ENCODE measurements at places on chromosomes 3 and 15.

GRCh38 chr3:46742992-46743585 is 25.4 kb upstream of the PRSS50 start:
- DNase-seq, result no peak

DNA sequence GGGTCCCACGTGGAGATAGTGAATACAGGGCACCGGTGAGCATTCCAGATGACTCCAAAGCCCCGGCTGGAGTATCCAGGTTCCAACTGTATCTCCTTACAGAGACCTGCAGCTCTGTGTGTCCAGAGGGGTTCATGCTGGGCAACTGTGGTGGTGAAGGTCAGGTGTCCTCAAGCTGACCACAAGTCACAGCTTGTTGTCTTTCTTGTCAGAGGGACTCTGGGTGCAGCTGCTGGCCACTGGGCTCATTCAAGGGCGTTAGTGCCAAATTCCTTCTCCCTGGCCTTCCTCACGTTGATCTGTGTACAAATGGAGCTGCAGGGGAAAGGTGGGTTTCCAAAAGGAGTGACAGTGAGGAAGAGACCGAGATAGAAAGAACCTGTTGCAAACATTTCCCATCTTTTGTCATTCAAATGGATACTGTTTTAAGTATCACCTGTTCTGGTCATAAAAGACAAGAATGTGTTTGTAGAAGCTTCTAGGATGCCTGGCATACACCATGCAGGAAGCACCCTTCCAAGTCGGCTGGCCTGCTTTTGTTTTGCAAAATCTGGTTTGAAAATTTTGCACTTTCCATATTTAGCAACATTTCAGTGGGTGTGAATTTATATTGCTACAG is 52.5 kb downstream of the CEMIP start:
- DNase-seq, result no peak

- no peak for DNase-seq
Measured at GRCh38 chr15:28960979-28961378, 75.2 kb downstream of the APBA2 start.

DNA sequence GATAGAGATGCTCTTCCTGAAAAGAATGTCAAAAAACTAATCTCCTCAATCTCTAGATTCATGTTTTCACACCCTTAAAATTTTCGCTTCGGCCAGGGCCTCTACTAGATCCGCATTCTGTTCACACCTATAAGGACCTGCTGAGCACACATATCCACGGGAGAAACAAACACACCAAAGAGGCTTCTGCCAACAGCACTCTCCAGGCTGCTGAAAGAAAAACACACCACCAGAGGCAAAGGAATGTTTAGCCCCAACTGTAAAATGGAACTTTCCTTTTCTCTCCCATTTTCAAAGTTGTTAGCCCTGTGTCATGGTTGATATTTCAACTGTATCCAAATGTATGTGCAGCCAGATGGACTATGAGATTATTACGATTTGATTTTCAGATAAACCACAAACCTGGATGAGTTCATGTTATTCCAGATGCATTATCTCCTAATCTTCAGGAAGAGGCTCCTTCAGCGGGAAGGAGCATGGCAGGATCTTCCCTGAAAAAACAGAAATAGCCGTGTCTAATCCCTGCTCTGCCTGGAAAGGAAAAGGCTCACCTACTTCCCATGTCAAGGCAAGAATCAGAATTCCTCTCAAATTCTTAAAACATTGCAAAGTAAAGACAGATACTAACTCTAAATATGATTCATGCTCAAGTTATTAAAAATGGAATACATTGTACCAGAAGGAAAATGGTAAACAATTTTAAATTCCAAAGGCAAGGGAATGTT is 442.7 kb upstream of the NR2F2 start:
- no peak for DNase-seq

GRCh38 chr3:159448902-159449301 is 539.7 kb upstream of the IL12A start:
- no peak for DNase-seq

DNA sequence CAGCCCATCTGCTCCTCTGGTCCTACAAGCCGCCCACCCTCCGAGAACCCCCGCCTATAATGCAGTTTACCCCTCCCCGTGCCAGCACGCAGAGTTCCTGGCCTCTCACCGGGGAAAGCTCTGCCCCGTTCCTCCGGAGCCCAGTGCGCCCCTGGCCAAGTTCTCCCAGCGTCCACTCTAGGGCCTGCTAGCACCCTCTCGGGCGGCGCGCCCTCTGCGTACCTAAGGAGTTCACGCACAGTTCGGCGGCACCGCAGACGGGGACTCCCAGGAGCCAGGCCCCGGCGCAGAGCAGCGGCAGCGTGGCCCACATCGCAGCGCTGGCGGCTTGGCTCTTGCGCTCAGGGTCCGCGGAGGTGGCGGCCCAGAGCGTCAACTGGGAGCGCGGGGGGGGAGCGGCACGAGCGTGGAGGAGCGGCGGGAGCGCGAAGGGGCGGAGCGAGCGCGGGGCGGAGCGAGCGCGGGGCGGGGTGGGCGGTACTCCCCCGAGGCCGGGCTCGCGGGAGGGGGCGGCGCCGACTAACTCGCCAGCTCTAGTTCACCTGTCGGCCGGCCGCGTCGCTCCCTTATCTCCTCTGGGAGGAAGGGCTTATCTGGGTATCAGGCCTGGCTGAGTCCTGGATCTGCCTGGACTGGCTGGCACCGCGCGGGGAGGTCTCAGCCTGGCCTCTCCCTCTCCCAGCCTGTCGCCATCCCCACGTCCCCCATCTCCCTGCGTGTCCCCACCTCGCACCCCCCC is at the start of gene CTSH:
CTSH (minus strand) TSS at position 378 of the 739 bp plus-strand sequence; CDS start at position 313, 65 bp downstream.
- peak; percentile 97 for DNase-seq

- DNase-seq, result no peak
Measured at GRCh38 chr15:91216000-91216399, 115.9 kb downstream of the SV2B start.

DNA sequence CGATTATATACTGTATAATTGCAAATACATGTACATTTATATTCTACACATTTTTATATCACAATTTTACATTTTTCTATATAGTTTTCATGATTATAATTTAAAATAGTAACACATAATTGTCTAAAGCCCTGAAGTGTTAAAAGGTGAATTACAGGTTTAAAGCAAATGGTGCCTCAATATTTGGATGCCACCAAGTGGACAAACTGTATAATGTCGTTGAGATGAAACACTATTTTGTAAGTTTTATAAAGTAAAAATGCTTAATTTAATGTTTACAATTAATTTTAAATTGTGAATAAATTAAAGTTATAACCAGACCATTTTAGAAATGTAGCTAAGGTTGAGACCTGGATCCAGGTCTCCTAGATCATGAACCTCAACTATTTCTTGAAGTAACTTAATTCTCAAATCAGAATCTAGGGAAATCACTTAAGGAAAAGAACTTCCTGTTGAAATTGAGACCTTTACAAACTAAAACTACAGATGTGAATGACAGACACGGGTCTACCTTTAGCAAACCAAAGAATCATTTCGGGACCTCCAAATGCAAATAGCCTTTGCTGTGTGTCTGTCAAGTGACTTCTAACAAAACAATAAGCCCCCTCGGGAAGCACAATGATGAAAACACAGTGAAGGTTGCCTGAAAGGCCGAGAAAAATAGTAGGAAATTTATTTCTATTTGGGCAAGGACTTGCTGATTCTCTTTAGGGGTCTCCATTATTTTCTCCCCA is 37.8 kb downstream of the EHHADH start:
- DNase-seq, result no peak

GRCh38 chr3:94234177-94234788 is 171.4 kb downstream of the NSUN3 start:
- DNase-seq, result no peak

DNA sequence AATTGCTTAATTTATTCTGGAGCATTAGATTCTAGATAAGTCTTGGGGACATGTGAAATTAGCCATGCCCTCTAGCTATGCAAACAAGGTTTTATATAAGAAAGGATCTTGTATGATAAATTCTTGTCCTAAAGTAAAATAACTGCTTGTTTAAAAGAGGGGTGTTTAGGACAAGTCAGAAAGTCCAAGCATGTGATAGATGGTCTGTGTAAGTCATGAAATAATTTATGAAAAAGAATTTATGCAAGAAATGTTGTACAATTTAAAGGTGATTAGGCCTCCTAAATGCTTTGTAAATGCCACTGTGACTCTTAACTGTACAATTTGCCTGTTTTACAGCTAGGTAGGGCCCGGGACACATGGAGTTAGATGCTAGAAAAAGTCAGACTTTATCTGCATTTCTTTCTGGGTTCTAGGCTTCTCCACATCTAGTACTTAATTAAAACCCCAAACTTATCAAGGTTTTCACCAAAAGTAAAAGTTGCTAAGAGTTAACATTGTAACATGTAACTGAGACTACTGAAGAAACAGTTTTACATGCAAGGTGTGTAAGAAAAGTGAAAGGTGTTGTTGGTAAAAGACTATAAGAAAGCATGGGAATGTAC is 13.2 kb downstream of the LINS1 start:
- DNase-seq, result no peak

GRCh38 chr15:67783303-67783702 is 42.0 kb upstream of the SKOR1 start:
- DNase-seq, result no peak

- no peak for DNase-seq
Measured at GRCh38 chr3:72633534-72633933, 214.7 kb downstream of the SHQ1 start.

GRCh38 chr3:174776123-174776522 is 83.0 kb upstream of the NAALADL2 start:
- no peak for DNase-seq

- DNase-seq, result no peak
Measured at GRCh38 chr3:57557085-57557537, 1.0 kb downstream of the PDE12 start.

DNA sequence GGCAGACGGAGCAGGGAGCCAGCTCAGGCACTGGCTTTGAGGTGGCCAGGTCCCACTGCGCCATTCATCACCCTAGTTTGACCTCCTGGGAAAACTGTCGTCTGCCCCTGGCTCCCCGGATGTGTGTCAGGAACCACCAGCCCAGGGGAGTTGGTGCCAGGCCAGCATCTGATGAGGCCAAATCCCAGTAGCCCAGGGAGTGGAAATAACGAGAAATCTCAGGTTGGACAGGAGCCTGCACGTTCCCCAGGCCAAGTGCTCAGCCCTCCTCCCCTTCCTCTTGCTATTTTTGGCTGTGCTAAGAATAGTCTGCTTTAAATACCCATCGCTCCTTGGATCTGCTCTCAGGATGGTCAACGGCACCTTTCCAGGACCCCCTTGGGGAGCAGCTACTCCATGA is 93.1 kb upstream of the RPL32 start:
- DNase-seq, result no peak

DNA sequence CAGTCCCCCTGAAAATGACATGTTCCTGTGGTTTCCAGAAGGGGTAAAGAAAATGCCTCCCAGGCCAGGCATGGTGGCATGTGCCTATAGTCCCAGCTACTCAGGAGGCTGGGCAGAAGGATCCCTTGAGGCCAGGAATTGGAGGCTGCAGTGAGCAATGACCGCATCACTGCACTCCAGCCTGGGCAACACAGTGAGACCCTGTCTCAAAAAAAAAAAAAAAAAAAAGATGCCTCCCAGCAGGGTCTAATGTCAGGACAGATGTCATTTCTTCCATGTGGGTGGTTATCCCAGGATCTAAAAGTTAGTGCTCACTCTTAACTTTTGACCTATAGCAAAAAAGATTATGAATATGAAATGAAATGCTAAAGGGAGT is 13.4 kb downstream of the LCMT2 start:
- no peak for DNase-seq

DNA sequence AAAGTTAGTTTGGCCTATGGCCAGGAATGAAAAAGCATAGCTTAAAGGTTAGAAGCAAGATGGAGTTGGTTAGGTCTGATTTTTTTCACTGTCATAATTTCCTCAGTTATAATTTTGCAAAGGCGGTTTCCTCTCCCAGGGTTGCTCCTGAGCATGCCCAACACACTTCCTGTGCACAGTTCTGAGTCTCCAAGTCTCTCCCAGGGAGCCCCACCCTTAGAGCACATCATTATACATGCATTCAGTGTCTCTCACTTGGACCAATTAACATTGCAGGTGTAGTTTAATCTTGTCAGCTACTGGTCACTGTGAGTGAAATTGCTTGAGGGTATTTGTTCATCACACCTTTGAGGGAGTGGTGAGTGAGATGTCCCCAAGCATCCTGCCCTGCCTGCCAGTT is 96.0 kb upstream of the ATP10A start:
- no peak for DNase-seq

- DNase-seq, result no peak
Measured at GRCh38 chr15:87357637-87358313, 898.8 kb downstream of the NTRK3 start.

GRCh38 chr3:94256888-94257813 is 194.3 kb downstream of the NSUN3 start:
- no peak for DNase-seq

GRCh38 chr3:33092496-33093254 is 4.3 kb downstream of the GLB1 start:
- no peak for DNase-seq

DNA sequence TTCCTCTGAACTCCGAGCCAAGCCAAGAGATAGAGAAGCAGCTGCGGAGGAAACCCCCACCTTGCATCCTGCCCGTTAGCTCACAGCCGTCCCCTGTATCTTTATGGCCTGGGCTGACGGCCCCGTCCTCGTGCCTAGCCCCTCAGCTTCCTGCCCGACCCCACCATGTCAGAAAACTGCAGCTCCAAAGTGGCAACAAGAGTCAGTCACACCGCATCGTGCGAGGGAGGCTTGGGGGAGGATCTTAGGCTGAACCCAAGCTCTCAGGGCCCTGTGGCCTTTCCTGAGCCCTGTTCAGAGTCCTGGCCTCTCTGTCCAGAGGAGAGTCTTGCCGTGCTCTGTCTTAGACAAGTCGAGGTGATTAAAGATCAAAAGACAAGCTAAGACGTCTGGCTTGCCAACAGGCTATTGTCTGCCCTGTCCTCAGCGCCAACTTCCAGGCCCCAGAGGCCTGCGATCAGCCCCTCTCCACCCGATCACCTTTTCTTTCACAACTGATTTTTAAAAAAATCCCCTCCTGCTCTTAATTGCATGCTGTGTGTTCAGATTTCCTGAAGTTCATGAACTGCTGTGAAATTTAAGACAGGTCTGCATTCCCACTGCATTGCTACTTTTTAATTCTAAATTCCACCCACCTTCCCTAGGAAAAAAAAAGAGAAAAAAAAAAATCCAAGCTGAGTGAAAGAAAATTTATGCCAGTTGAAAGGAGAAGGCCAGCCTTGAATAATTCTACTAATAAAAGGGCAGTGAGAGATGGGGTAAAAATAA is 89.7 kb upstream of the WNT5A start:
- no peak for DNase-seq

DNA sequence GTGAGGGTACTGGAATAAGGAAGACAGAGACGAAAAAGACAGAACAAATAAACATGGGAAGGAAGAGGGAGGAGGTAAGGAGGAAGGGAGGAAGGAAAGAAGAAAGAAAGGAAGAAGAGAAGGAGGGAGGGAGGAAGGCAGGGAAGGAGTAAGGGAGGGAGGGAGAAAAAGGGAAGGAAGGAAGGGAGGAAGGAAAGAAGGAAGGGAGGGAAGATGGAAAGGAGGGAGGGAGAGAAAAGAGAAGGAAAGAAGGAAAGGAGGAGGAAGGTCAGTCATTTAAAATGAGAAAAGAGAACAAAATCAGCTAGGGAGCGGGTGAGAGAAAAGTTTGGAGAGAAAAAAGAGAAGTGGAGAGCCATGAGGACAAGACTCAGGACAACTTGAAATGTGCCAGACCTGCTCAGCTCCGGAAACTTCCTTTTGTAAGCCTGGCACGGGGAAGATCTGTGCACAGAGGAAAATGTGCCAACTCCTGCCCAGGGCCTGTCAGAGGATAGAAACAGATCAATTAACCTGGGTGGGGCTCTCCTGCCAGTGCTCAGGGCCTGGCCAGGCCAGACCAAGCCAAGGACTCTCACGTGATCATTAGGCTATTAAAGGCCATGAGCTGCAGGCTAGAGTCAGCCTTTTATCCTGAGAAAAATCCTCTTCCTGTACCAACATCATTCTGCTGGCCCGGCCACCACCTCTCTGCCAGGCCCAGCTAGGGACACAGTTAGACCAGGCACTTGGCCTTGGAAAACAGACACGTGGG is 50.1 kb upstream of the BCL6 start:
- DNase-seq, result no peak

Data from upper lobe of right lung (tissue), 1 donor.